ENCODE measurements at places on chromosomes 11 and 22.

DNA sequence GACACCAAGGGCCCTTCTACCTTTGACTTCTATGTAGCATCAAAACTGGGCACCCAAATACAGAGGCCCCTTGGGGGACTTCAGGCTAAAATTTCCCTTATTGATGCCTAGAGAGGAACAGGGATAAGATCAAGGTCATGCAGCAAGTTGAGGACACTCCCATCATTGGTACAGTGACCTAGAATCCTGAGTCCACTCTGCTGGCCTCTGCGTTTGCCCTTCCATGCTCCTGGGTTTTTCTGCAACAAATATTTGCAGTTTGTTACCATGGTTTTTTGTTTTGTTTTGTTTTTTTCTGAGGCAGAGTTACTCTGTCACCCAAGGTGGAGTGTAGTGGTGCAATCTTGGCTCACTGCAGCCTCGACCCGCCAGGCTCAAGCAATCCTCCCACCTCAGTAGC lies 64.2 kb downstream of the THAP12 start:
- DNase-seq, result no peak

GRCh38 chr11:35162745-35163144 lies 23.8 kb downstream of the CD44 start:
- DNase-seq, result no peak

GRCh38 chr11:67583247-67584204 lies at the start of gene GSTP1:
Gene GSTP1 (plus strand): TSS chr11:67583812. CDS start chr11:67583844, 32 bp downstream.
- DNase-seq, result peak; percentile 61

- DNase-seq, result no peak
Observed at GRCh38 chr11:29293825-29294224, 723.0 kb downstream of the KCNA4 start.

GRCh38 chr11:113896156-113896879 lies 8.3 kb upstream of the HTR3B start:
- no peak for DNase-seq

DNA sequence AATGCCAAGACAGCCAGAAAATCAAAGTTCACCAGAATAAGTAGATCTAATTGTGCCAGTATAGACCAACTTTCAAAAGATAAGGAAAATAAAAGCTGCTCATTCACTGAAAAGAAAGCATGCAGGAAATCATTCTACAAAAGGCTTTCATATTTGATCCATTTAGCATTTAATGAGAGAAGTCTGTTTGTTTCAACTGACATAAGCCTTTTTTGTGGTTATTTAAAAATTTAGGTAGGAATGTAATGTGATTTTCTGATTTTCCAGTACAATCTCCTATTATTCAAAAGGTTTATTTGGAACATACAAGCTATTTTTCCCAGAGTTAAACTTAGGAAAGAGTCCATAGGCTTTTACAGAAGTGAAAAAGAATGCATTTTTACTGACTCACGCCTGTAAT lies 92.7 kb downstream of the SBF2 start:
- no peak for DNase-seq

- DNase-seq, result no peak
Observed at GRCh38 chr22:19872779-19873137, 18.1 kb upstream of the GNB1L start.

- DNase-seq, result no peak
Observed at GRCh38 chr22:33785283-33785968, 134.8 kb downstream of the LARGE1 start.
